Ovary (tissue), 10 donors: ENCODE measurements at places on chromosomes 1 and 21. TPM values are rescaled to one million over a fixed set of nuclear protein-coding genes. Genes with fewer than 3 reads are reported as not detected.
A peak's percentile ranks its signal among the peaks of the same experiment; 100 is the strongest.

Gene GRIK3
- polyA plus RNA-seq, result 0.97 TPM

Gene CRP
- not detected for polyA plus RNA-seq

DNA sequence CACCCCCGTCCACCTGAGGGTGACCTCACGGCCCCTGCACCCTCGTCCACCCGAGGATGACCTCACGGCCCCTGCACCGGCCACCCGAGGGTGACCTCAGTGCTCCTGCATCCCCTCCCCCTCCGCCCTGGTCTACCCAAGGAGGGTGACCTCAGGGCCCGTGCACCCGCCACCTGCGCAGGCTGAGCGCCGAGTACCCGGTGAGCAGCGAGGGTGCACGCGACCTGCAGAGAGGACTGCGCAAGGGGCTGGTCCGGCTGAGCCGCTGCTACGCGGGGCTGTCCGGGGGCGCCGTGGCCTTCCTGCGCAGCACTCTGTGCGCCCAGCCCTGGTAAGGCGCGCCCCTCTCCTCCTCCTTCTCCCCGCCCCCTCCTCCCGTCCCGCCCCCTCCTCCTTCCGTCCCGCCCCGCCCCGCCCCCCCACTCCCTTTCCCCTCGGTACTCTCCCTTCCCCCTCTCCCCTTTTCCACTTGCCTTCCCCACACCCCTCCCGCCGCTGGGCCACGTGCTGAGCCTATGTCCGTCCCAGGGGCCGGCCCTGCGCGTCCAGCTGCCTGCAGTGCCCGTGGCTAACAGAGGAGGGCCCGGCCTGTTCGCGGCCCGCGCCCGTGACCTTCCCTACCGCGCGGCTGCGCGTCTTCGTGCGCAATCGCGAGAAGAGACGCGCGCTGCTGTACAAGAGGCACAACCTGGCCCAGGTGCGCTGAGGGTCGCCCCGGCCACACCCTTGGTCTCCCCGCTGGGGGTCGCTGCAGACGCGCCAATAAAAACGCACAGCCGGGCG lies 28.4 kb downstream of the TRIM11 start:
- H3K36me3 ChIP-seq, result no peaks in the 10 kb centered on the region
- H3K4me3 ChIP-seq, result peak overlapping the region; percentile 26
- peak overlapping the region; percentile 54 for H3K27ac ChIP-seq
- H3K27me3 ChIP-seq, result no peaks in the 10 kb centered on the region
- peak; percentile 79 for DNase-seq

DNA sequence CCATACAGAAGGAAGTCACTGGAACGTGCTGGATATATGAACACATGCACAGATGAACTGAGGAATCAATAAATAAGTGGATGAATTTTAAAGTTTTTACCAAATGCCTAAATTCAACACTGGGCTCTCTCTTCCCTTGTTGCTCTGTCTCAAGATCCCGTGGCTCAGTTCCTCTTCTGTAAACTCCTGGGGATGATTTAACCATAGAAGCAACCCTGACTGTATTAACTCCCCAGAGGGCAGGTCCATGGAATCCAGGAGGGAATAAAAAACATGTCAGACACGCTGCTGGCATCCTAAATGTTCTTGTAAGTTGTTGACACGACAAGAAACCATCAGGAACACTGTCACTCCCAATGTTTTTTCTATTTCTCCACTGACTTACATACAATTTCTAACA lies 45.3 kb upstream of the GPR157 start:
- H3K4me1 ChIP-seq, result no peaks in the 10 kb centered on the region
- no peak for DNase-seq
- no peak overlapping the region for H3K27ac ChIP-seq
- H3K27me3 ChIP-seq, result no peaks in the 10 kb centered on the region
- H3K4me3 ChIP-seq, result no peak overlapping the region
